ENCODE measurements at places on chromosomes 11 and 22. TPM values are rescaled to one million over a fixed set of nuclear protein-coding genes. Genes with fewer than 3 reads are reported as not detected.

GRCh38 chr22:42951093-42951710, 63.7 kb downstream of the PACSIN2 start:
- DNase-seq = no peak

- DNase-seq = no peak
Measured at GRCh38 chr11:1102221-1102971, 27.7 kb downstream of the MUC2 start.

Gene CCDC188
- 0.93 TPM for total RNA-seq

- no peak for DNase-seq
Measured at GRCh38 chr11:27319072-27319471, 43.9 kb downstream of the CCDC34 start.

GRCh38 chr22:26525946-26526564, 13.8 kb upstream of the TFIP11 start:
- no peak for DNase-seq

DNA sequence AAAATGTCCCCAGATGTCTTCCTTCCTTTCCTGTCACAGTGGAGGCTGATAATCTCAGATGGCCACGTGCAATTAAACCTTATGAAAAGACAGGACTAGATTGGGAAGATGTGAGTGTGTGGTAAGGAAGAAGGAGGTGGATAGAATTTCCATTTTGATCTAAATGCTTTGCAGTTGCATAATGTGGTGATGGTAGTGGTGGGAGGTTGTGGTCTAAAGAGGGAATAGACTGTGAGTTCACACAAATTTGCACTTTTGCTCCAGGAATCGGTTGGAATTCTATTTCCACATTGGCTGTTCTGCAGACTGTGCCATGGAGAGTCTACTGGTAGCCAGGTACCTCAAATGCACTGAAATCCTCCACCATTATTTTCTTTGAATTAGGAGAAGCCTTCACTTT, 93.3 kb downstream of the ZBTB16 start:
- DNase-seq = no peak

DNA sequence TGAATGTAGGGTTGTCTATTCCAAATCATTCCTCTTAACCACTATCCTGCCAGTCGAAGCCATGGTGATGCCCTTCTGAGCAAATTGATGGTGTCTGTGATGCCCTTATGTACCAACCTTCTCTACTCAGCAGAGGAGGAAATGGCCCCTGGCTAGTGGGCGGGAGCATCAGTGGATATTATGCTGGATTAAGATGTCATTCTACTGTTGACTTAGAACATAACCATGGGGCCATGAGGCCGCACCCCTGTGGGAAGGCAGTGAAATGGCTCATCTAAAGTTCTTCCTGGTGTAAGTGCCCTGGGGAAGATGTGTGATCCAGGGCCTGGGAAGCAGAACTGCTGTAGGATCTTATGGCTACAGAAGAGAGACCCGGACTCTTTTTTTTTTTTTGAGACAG, 20.7 kb upstream of the P2RY2 start:
- no peak for DNase-seq

- DNase-seq = no peak
Measured at GRCh38 chr11:117061256-117061655, 37.0 kb downstream of the SIK3 start.

Gene CBX7
- total RNA-seq = 5.3 TPM

Gene NPAS4
- total RNA-seq = not detected

Gene LMO1
- not detected for total RNA-seq
